T1000 (cell line): ENCODE measurements at places on chromosomes 1 and 21.
A peak's percentile ranks its signal among the peaks of the same experiment; 100 is the strongest.

DNA sequence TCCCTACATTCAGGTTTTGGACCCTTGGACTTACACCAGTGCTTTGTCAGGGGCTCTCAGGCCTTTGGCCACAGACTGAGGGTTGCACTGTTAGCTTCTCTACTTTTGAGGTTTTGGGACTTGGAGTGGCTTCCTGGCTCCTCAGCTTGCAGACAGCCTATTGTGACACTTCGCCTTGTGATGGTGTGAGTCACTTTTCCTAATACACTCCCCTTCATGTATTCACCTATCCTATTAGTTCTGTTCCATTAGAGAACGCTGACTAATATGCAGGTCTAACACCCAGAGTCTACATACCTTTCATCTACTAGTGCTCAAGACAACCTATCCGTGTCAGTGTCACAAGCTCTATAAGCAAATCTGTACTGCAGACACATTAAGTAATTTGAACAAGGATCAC is 605.3 kb downstream of the KCNT2 start:
- no peak for DNase-seq

GRCh38 chr1:215118081-215118480 is 35.5 kb downstream of the KCNK2 start:
- DNase-seq = no peak

DNA sequence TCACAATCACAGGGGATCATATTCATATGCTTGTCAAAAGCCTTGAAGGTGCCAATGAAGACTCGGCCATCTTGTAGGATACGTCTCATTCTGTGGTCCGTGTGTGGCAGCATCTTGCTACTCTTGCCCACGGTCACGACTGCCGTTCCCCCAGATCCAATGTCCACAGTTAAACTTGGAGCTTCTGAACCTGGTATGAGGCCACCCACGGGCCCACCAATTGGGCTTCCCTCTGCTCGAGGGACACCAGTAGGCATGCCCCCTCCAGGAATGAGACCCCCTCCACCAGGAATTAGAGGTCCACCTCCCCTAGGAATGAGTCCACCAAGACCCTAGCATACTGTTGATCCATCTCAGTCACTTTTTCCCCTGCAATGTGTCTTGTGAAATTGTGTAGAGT is 39.6 kb downstream of the MORN1 start:
- no peak for DNase-seq

GRCh38 chr1:224358237-224358636 is 1.6 kb downstream of the CNIH4 start:
- no peak for DNase-seq

GRCh38 chr1:219710529-219711194 is 97.8 kb upstream of the ZC3H11B start:
- DNase-seq = peak; percentile 77

DNA sequence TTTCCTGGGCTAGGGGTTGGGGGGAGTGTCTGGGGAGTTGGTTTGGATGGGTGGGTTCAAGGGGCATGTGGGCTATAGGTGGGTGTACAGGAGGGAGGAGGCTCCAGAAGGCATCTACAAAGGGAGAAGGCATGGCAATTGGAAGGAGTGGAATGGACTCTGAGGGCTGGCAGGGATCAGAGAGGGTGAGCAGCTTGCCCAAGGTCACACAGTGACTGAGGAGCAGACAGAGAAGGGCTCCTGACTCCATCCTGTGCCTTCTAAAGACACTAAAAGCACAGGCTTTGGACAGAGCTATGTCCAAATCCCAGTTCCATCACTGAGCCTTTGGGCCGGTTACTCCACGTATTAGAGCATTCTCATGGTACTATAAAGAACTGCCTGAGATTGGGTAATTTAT is 151.8 kb downstream of the PTPRU start:
- no peak for DNase-seq

DNA sequence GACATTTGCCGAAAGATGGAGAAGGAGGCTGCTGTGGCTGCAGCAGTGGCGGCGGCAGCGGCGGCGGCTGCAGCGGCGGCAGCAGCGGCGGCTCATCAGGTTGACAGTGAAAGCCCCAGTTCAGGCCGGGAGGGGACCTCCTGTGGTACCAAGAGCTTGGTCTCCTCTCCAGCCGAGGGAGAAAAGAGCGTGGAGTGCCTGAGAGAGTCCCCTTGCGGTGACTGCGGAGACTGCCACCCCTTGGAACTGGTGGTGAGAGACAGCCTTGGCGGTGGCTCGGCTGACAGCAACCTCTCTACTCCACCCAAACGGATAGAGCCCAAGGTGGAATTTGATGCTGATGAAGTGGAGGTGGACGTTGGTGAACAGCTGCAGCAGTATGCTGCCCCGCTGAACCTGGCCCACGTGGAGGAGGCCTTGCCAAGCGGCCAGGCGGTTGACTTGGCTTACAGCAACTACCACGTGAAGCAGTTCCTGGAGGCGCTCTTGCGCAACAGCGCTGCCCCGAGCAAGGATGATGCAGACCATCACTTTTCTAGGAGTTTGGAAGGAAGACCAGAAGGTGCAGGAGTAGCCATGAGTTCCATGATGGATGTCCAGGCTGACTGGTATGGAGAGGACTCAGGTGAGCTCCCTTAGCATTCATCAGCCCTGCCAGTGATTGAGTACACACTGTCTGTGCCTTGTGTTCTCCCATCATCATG is 6.3 kb downstream of the ZBTB8B start:
- no peak for DNase-seq

DNA sequence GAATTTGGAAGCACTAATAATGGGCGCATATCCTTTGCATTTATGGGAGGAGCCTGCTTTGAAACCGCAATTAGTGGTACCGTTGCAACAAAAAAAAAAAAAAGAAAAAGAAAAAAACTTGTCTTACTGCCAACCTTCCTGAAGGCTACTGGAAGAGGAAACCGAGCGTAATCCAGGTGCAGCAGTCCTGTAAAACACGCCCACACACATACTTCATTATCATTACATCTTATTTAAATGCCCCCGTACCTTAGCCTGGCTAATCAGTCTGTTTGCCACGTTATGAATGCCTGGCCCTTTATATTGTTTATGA is 686 bp upstream of the ZNF281 start:
- DNase-seq = no peak

GRCh38 chr1:31708324-31708723 is 4.5 kb upstream of the COL16A1 start:
- DNase-seq = peak; percentile 44

- DNase-seq = no peak
These were observed 27.0 kb downstream of the VCAM1 start for GRCh38 chr1:100746542-100746932.

DNA sequence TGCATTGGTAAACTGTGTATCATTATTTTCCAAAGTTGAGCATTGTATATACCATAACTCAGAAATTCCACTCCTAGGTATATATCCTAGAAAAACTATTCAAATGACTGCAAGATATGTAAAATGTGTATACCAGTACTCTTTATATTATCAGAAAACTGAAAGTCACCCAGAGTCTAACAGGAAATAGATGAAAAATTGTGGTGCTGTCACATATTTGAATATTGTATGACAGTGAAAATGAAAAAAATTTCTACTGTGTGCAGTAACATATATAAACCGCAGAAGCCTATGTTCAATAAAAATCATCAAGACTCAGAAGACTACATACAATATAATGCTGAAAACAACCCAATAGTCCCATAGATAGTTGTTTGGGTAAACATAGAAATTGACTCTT is 74.4 kb upstream of the LYPLAL1 start:
- no peak for DNase-seq

DNA sequence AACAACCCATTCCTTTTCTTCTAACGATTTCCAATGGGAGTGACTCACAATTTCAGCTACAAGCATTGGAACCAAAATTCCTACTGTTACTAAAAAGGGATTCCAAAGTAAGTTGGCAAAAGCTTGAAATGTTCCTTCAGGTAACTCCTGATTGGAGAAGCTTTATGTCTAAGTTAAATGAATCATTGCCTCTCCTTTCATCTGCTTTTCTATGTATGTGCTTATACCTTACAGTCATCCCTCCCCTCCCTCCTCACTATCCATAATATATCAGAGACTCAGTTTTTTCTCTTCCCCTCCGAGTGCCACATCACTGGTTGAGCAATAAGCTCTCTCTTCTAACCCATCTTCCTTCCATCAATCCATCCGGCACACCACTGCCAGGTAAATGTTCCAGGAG is 86.8 kb downstream of the TIAM1 start:
- DNase-seq = no peak

- DNase-seq = no peak
These were observed 11.6 kb upstream of the ZNF697 start for GRCh38 chr1:119659628-119660027.

DNA sequence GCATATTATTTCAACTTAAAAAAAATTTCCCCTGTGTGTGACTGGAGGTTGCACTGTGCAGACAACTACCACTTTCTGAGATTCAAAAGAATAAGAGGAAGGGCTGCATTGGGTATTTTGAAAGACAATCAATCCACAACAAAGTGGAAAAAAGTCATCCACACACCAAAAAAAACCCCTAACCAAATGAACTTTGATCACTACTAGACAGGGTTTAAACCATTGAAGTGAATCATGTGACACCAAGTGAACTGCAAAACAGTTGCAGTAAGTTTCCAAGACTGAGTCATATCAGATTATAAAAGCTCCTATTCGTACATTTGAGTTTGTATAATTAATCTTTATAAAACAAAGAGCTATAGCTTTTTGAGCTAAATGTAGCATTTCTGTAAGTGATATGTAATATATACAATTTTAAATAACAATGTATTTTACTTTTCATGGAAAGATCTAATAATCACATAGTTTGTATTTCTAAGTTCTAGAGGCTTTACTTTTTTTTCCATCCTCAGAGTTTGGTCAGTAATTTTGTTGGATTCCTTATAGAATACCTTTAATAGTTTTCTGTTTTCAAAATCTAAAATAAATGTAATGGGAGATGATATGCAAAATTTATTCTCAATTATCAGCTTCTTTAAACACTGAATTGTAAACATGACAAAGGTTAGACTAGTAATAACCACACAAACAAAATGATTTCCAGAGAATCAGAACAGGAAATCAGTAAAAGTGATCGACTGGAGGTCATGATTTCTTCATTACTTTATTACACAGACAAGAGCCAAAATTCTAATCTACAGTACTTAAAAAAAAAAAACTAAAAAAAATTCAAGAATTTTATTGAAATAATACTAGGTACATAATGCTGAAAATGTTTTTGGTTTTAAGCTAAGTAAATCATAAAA is 50.5 kb upstream of the GFI1 start:
- no peak for DNase-seq

DNA sequence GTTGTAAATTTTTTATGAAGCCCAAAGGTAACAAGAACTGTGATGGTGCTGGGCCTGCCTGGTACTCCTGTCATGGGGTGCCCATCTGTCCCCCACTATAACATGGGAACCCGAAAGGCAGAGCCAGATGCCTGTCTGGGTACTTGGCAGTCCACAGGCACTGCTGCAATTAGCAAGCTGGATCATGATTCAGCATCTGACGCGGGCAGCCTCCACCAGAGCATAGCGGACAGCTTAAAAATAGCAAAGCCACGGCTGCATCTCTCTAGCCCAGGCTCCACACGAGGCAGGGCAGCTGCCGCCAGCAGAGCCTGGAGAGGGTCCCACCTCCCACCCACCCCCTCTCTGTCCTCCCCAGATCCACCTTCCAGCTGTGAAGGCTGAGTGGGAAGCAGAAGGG is 22.9 kb downstream of the SUSD4 start:
- DNase-seq = no peak

DNA sequence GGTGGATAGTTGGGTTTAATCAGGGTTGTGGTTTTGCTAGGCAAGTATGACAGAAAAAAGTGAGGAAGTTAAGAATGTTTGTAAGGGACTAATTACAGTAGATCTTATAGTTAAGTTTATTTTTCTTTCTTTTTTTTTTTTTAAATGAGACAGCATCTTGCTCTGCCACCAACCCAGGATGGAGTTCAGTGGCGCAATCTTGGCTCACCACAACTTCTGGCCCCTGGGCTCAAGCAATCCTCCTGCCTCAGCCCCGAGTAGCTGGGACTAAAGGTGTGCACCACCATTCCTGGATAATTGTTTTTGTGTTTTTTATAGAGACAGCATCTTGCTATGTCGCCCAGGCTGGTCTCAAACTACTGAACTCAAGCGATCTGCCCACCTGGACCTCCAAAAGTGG is 41.7 kb downstream of the EYA3 start:
- no peak for DNase-seq

DNA sequence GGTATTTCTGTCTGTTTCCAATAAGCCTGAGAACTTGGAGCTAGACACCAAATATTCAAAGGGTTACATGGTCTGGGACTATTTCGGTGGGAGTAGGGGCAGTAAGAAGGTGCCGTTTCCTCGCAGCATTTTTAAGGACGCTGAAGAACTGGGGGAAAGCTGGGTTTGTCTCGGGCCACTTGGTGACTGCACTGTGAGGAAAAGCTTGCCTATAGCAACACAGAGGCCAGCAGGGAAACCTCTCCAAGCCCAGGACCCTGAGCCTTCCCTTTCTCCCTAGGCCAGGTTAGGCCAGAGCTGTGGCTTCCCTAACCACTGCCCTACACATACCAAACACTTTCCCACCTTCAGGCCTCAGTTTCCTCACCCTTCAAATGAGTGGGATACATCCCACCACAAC is 3.3 kb downstream of the GLIS1 start:
- no peak for DNase-seq

GRCh38 chr21:37904856-37905255 is 11.4 kb downstream of the KCNJ6 start:
- DNase-seq = no peak

GRCh38 chr1:37036667-37037053 is 2.3 kb upstream of the GRIK3 start:
- no peak for DNase-seq

GRCh38 chr1:65595724-65596123 is 175.3 kb downstream of the LEPR start:
- DNase-seq = no peak

GRCh38 chr1:45456531-45456930 is 34.4 kb downstream of the TESK2 start:
- no peak for DNase-seq

GRCh38 chr1:161981126-161981525 is 42.5 kb downstream of the OLFML2B start:
- DNase-seq = no peak

GRCh38 chr21:26085882-26086281 is 84.7 kb downstream of the APP start:
- DNase-seq = no peak

GRCh38 chr21:41201385-41201784 is 33.4 kb downstream of the BACE2 start:
- no peak for DNase-seq

DNA sequence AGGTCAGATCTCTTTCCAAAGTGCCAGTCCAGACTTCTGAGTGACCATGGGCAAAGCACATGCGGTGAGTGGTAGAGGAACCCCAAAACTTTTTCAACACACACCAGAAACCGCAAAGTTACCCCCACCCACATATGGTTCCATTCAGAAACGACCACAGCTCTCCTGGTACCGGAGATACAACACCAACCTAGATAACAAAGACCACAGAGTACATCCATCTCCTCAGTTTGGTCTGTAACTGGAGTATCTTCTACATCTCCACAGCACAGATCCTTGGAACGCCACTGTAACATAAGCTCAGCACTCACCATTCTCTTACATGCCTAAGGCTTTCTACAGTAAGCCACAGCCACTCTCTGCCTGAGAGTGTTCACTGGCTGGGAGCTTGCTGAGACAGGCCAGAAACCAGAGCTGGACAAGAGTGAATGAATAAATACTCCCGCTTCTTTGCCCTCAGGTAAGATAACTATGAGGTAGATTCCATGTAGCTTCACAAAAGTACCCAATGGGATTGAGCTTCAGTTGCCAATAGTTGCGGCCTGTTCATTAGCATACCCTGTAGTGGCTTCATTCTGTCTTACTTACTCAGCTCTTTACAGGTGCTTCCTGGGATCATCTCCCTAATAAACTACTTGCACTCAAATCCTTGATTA is 81.8 kb downstream of the SMYD3 start:
- DNase-seq = no peak

GRCh38 chr1:205977402-205978014 is 25.7 kb downstream of the RAB7B start:
- peak; percentile 54 for DNase-seq
